ENCODE measurements at places on chromosomes 12 and 14.

GRCh38 chr14:32129124-32129523, 52.0 kb downstream of the ARHGAP5 start:
- DNase-seq = peak; percentile 62

GRCh38 chr12:105681341-105681740, 350.9 kb downstream of the C12orf75 start:
- no peak for DNase-seq

DNA sequence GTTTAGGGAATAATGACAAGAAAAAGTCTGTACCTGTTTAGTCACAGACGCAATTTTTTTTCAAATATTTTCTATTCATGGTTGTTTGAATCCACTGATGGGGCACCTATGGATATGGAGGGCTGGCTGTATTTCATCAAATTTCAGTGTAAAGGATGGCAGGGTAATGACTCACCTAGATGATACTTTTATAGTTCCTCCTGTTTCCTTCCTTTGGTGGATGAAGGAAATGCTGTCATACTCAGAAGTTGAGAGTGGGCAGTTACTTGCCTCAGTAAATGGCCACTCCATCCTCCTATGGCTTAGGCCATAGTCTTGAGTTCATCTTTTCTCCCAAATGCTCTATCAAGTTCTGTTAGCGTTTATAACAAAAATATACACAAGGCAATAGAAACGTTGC, 18.9 kb upstream of the C12orf71 start:
- DNase-seq = no peak

GRCh38 chr12:88931598-88931997, 351.3 kb upstream of the KITLG start:
- no peak for DNase-seq
